Adipocyte (in vitro differentiated cells): ENCODE measurements at places on chromosomes 3 and 15.

DNA sequence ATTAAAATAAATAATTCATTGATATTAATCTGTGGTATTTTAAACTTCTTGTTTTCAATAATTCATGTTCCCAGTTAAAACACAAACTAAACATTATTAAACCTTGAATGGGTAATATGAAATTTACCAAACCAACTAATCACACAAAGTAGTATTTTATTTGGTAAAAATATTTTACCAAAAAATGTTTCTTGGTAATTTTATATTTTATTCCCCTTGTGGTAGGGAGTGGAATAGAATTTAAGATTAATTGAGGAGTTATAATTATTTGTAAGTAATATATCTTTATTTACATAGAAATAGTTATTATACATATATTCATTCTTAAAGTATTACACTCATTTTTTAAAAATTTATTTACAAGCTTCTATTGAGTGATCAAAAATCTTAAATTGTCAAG lies 1350.9 kb downstream of the OTOL1 start:
- DNase-seq, result no peak

DNA sequence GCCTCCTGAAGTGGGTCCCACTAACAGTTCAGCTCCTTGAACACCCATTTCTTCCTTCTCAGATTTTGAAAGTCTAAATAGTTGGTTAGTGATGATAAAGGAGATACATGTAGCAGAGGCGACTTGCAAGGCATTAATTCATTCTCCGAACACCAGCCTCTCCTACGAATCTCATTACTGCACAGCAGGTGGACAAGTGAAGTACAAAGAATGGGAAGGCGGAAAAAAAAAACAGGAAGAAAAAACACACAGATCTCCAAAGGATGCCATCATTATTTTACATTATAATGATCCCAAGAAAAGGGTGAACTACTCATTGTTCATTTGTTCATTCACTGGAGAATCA lies 276.5 kb downstream of the MAGI1 start:
- no peak for DNase-seq

GRCh38 chr15:93495799-93496637 lies 407.0 kb upstream of the RGMA start:
- DNase-seq, result no peak

- no peak for DNase-seq
These were observed 161.6 kb downstream of the TBL1XR1 start for GRCh38 chr3:177035676-177036075.

GRCh38 chr3:90032980-90033641 lies 925.7 kb downstream of the EPHA3 start:
- no peak for DNase-seq

GRCh38 chr15:42171122-42171521 lies 14.7 kb upstream of the PLA2G4F start:
- DNase-seq, result no peak

GRCh38 chr3:132822266-132822665 lies 100.1 kb upstream of the NPHP3 start:
- no peak for DNase-seq

DNA sequence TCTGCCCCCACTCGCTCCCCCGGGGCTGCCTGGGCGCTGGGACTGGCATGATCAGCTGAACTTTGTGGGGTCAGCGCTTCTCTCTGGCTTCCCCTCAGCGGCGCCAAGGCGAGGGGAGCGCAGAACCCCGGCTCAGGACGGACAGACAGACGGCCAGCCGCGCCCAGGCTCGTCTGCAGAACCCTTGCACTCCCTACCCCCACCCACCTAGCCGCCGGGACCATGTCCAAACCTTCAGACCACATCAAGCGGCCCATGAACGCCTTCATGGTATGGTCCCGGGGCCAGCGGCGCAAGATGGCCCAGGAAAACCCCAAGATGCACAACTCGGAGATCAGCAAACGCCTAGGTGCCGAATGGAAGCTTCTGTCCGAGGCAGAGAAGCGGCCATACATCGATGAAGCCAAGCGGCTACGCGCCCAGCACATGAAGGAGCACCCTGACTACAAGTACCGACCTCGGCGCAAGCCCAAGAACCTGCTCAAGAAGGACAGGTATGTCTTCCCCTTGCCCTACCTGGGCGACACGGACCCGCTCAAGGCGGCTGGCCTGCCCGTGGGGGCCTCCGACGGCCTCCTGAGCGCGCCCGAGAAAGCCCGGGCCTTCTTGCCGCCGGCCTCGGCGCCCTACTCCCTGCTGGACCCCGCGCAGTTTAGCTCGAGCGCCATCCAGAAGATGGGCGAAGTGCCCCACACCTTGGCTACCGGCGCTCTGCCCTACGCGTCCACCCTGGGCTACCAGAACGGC lies 621 bp downstream of the SOX14 start:
- no peak for DNase-seq

DNA sequence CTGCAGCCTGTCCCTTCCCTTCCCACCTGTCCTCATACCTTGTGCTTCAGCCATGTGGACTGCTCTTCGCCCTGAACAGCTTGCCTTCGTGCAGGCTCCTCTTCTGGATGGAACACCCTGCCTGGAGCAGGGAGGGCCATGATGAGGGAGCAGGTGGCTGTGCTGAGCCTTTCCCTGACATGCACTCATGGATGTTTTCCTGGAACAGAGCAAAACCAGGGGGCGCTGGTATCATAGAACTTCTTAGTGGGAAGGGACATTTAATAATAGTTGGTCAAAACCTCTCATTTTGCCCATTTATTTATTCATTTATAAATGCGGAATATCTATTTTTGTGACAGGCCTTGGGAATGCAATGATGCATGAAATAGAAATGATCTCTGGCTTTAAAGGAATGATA lies 149.3 kb downstream of the CACNA1D start:
- DNase-seq, result no peak

DNA sequence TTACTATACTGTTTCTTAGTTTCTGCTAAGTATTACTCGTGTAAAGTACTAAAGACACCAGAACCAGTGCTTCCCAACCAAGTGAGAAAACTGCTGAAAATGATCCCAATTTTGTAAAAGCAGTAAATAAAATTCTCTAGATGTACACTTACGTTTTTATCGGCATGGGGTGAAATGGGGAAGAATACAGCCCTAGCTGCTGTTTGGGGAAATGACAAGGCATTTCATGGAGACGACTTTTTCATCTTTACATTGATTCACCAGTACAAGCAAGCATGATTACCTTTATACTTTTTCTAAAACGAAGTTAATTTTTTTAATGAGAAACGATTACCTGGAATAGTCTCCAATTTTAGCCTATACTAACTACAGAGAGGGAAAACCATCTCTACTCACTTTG lies 1.4 kb downstream of the PSMD6 start:
- DNase-seq, result no peak

DNA sequence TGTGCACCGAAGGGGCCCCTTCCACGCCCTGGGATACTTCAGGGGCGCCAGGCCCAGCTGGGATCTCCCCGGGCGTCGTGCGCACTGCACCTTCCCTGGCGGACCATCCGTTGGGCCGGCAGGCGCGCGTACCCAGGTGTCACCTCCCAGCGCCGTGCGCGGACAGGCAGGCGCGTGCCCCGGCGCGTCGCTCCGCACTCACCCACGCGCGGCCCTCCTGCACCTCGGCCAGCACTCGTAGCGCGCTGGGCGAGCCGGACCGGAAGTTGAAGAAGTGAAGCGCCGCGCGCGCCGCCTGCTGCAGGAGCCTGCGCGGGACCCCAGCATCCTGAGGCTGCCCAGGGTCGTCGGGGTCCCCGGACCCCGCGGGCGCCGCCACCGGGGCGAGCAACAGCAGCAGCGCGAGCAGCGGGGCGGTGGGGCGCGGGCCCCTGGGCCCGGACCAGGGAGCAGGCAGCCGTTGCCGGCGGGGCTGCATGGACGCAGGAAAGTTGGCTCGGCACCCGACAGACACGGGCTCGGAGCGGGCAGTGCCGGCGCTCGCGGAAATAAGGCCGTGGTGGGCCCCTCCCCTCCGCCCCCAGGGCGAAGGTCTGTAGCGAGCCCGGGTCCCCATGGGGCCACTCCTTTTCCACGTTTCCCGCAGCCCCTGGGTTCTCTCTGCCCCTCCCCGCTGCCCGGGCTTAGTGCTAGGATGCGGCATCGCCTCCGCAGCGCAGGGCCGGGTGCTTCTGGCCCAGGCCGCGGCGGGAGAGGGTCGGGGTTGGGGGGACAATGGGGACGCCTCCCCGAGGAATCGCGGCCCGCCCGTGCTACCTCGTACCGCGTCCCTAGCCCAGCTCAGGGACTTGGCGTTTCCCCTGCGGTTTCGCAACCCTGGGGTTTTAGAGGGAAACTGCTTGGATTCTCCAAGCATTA lies at the start of gene RARRES1:
RARRES1 (minus strand) TSS at position 520 of the 918 bp plus-strand sequence; CDS start at position 478, 42 bp downstream.
- DNase-seq, result peak; percentile 81

- peak; percentile 24 for DNase-seq
These were observed 208.4 kb upstream of the CD96 start for GRCh38 chr3:111333642-111334041.

- DNase-seq, result no peak
These were observed 20.0 kb downstream of the ATRIP start for GRCh38 chr3:48466386-48467109.

- DNase-seq, result no peak
These were observed 6.3 kb downstream of the EPHB1 start for GRCh38 chr3:134801204-134801958.

DNA sequence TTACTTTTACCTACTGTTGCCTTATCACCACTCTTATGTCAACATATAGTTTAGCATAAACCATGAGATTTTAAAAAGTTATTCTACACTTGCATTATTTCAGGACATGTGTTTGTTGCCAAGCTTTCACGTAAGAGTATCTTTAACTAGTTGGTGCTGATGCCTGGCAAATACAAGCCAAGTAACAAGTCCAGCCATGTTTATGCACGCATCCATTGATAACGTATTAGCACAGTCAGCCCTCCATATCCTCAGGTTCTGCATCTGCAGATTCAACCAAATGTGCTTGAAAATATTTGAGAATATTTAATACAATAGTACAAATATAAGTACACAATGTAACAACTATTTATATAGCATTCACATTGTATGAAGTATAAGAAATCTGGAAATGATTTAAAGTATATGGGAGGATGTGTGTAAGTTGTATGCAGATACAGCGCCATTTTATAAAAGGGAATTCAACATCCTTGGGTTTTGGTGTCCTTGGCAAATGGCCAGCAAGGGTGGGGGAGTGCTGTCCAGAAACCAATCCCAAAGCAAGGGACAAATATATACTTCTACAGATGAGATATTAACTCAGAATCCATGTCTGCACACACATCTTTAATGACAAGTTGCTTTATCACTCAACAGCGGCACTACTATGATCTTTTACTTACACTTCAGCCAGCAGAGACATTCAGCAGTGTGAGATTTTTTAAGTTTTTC lies 8.7 kb upstream of the SETD5 start:
- DNase-seq, result no peak

DNA sequence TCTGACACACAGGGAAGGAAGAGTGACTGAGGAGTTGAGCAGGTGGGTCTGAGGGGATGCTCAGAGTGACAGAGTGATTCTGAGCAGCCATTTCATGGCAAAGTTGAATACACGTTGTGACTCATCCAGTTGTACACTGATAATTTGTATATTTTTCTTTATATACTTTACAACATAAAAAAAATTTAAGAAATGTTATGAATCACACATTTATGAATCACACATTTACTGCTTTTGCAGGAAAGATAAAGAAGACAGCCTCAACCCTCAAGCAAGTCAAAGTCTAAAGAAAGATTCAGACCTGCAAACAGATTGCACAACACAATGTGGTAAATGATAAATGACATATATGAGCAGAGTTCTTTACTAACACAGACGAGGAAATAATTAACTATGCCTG lies 21.0 kb upstream of the CHMP2B start:
- peak; percentile 72 for DNase-seq

GRCh38 chr3:69494185-69494584 lies 108.3 kb upstream of the FRMD4B start:
- DNase-seq, result no peak

DNA sequence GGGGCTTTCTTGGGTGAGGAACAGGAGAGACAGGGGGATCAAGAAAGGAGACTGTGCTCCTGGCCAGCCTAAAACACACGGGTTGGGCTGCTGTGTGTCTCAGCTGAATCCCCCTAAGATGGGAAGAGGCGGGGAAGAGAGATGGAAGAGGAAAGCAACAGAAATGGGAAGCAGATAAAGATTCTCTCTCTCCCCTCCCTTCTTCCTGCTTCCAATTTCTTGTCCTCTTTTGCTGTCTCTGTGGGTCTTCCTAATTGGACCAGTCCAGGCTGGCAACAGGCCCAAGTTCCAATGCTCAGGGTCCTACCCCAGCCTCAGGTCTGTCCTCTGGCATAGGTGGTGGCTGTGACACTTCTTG lies 7.1 kb downstream of the ISLR2 start:
- DNase-seq, result no peak

DNA sequence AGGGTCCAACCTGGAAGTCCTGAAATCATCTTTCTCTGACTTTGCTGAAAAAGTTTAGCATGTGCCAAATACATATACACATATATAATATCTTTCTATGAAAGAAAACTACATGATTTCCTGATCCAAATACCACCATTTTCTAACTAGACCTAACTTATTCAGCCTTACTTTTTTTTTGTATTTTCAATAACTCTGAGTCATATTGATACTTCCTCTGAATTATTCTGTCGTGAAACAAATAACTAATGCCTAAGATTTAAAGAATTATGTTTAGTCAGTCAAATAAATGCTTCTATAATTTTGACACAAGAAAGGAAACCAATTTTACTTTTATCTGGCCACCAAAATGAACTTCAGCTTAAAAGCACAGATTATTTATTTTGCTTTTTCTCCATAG lies 760.2 kb upstream of the GBE1 start:
- DNase-seq, result no peak

DNA sequence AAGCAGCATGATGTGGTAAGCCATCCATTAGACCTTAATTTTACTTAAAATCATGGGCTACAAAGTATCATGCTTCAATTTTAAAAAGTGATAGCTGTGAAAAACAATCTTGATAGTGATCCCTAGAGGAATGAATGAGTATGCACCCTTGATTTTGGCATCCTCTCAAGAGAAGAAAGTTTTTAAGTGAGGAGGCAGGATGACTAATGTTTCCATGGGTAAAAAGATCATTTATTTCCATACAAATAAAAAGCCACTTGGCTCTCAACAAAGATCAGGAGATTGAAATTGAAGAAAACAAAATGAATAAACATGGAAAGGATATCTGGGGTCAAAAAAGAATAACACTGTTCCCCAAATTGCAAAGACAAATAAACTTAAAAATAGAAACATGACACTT lies 305.4 kb downstream of the MEX3B start:
- peak; percentile 26 for DNase-seq

GRCh38 chr3:3992312-3992874 lies 193.2 kb downstream of the LRRN1 start:
- no peak for DNase-seq

DNA sequence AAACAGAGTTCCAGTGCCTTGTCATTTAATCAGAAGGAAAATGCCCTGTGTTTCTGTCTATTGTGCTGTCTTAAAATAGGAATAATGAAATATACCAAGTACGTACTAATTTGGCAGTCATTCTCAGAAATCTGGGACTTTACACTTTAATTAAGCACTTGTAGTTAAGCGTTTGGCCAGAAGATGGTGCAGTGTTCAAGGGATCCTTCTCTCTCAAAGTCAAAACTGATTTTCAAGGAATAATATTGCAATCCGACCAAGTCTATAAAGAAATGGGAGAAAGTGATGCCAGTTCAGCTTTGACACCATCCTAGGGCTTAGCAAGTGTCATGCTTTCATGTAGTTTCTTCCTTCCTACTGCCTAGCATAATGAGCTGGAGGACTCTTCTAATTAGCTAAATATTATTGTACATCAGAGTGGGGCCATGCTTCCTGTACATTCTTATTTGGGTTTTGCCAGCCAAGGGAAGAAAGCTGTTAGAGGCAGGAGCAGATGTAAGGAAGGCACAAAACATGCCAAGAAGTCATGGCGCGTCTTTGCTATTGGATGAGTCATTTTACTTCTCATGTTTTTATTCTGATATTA lies 64.8 kb downstream of the SAMMSON start:
- peak; percentile 74 for DNase-seq

GRCh38 chr3:44984335-44984734 lies 8.3 kb downstream of the EXOSC7 start:
- no peak for DNase-seq
